D721Med (cell line): ENCODE measurements at places on chromosomes 12 and 14.

DNA sequence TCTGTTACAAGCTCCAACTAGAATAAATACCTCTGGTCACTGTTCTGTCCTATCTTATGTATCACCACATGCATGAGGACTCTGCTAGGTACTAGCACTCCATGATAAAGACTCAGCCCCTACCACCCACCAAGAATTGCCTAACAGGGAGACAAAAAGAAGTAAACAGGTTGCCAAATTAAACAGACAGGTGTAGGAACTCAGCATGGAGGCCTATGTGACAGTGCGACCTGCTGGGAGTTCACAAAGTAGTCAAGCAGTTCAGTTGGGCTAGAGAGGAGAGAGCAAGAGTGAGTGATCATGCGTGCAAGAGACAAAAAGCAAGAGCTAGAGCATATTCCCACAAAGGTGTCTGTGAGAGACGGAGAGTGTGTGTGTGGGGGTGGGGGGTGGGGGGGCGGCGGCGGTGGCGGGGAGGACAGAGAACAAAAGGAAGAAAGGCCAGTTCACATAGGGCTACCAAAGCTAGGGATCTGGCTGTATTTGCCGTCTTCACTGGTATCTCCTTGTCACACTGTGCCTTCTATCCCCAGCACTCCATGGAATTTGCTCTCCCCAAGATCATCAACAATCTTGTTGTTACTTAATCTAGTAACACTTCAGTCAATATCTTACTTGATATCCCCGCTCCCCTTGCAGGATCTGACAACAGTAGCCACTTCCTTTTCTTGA lies 81.2 kb downstream of the SPPL3 start:
- DNase-seq = no peak

DNA sequence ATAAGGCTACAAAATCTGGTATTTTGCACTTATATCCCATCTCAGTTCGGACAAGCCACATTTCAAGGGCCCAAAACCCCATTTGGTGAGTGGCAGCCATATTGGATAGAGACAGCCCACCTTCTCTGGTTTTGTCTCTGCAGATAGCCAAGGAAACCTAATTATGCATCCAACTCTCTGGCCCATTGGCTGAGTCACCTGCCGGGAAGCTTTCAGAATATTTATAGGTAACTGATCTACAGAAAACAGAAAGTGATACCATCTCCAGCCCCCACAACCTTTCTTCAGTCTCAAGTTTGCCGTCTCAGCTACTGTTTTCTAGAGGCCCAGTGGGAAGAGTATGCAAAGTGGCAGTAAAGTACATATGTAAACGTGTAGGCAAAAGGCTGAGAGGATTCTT lies 33.7 kb upstream of the PPP1CC start:
- no peak for DNase-seq

DNA sequence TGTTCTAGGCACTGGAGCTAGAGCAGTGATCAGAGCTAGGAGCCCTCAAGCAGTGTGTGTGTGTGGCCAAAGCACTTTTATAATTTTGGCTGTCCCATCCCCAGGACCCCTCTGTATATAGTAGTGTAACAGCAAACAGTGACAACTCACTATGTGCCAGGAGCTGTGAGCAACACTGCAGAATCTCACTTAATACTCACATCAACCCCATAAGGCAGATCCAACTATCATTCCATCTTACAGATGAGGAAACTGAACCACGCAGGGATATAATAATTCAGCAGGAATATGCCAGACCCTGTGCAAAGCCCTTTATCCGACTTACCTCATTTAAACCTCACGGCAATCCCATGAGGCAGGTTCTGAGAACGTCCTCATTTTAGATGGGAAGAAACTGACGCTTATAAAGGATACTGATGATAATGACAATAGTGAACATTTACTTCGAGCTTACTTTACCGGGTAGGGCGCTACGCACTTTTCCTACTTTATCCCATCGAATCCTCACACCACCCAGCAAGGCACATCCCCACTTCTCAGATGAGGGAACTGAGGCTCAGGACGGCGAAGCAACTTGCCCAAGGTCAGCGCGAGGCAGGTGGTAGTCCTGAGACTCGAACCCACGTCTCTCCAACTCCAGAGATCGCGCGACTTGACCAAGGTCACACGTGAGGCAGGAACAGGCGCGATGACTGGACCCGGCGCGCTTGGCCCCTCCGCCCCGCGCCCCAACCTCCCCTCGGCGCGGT lies 687 bp downstream of the RAB35 start:
- DNase-seq = no peak

DNA sequence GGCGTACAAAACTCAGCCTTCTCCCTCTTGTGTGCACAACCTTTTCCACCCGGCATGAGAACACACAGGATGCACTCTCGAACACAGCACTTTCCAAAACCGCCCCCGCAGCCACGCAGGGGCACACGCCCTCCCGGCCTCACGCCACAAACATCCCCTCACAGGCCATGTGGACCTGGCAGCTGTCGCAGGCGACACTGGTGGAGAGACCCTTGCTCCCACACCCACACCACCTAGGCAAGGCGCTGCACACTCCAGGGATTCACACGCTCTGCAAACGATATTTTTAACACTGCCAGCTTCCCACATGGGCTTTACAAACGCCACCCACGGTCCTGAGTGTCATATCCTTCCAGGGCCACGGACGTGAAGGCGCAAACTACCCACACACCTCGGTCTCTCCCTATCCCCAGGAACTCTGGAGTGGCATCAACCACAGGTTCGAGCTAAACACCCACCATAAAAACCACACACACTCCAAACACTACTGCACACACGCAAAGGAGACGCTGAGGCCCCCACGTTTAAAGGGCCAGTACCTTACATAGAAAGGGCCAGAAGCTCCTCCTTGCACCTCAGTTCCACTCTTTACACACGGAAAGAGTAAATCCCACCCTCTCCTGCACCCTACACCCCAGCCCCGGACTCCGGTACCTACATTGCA lies 12.4 kb upstream of the ITGB7 start:
- DNase-seq = no peak

DNA sequence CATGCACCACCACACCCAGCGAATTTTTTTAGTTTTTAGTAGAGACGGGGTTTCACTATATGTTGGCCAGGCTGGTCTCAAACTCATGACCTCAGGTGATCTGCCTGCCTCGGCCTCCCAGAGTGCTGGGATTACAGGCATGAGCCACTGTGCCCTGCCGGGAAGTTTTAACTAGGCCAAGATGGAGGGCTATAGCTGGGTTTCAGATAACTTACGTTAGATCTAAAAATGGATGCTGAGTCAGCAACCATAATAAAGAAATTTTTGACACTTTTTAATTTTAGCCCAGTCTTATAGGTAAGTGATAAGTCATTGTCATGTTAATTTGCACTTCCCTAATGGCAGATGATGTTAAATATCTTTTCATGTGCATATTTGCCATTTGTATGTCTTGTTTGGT lies 14.4 kb downstream of the ZDHHC17 start:
- DNase-seq = no peak

- peak; percentile 7 for DNase-seq
These were observed 229.8 kb upstream of the LRIG3 start for GRCh38 chr12:59149995-59150642.

DNA sequence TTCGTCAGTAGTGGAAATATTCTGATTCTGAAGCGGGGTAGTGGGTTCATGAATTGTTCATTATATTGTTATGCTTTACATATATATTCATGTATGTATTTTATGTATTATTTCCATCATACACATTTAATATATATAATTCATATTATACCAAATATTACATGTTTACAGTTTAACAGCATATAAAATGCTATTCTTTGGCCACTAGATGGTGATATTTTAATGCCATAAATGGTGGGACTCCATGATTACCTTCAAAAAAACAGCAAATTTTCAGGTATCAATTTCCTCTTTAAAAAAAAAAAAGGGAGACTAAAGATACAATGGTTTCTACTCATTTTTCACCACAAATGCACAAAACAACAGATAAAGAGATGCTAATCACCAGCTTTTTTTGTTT lies 41.0 kb downstream of the BDKRB1 start:
- no peak for DNase-seq

GRCh38 chr12:15741082-15741481 lies 48.1 kb downstream of the EPS8 start:
- DNase-seq = no peak

DNA sequence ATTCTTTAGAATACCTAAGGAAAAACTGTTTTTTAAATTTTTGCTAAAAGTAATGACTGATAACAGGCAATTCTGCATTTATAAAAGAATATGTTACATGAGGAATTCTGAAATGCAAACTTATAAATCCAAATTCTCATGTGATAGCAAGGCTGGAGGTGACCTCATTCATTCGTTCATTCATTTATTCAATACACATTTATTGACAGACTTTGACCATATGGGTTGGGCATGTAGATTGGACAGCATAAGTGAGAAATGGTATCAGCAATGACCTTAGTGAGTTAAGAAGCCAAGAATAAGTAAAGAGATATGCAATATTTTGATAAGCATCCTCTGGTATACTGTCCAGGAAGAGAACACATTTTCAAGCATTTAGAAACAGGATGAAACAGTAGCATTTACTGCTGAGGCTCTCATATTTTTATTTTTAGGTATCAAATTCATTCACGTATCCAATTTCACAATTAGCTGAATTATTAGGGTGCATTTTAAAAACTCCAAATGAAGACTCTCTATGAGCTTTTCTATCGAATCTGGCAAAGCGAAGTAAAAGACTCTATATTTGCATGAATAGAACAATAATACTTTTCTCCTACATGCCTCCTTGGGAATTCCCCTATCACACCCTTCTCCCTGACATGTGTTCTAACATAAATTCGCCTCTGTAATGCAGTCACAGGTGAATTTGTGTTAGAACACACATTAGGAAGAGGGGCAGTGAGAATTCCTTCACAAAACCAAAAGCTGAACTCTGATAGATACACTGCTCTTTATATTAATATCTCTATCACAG lies 49.9 kb downstream of the PEBP1 start:
- no peak for DNase-seq

GRCh38 chr14:101234244-101234937 lies 326.9 kb upstream of the DIO3 start:
- no peak for DNase-seq
